Peyer's patch (tissue), 4 donors: ENCODE measurements at places on chromosomes 12 and 14. TPM values are rescaled to one million over a fixed set of nuclear protein-coding genes. Genes with fewer than 3 reads are reported as not detected.

DNA sequence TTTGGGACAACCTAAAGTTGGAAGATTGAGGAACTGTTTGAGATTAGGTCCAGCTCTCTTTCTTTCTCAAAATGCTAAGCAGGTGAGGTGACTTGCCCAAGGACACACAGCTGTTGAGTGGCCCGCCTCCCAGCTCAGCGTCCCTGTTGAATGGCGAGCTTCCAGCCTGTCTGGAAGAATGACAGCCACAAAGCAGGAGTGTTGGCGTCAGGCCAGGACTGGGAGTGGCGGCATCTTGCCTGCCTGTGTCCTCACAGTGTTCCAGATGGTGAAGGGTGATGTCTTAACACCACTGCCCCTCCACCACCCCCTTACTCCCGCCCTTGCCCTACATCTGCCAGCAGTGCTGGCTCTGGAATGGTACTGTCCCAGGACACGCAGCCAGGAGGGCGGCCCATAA is 4.4 kb upstream of the CEBPE start:
- H3K27ac ChIP-seq, result no peak overlapping the region
- H3K4me3 ChIP-seq, result no peak overlapping the region
- DNase-seq, result peak; percentile 89
- no peaks in the 10 kb centered on the region for H3K27me3 ChIP-seq
- no peaks in the 10 kb centered on the region for H3K4me1 ChIP-seq
- no peaks in the 10 kb centered on the region for H3K36me3 ChIP-seq

DNA sequence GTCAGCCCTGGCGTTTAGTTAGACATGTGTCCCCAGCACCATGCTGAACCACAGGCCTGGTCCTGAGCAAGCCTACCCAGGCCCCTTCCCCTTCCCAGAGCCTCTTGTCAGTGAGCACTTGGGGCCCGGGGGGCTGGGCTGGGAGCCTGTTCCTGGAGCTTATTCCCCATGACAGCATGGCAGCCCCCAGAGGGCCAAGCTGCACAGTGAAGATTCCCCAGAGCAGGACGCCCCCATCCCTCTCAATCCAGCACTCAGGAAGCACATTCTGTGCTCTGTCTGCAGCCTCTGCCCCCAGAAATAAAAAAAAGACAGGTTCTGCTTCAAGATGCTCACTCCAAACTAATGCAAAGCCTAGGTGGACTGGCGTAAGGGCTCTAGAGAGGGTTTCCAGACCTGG is 117.3 kb downstream of the LGMN start:
- H3K36me3 ChIP-seq, result no peaks in the 10 kb centered on the region
- no peak overlapping the region for H3K27ac ChIP-seq
- H3K4me1 ChIP-seq, result peaks cover 6% of the 10 kb centered on the region
- H3K4me3 ChIP-seq, result no peak overlapping the region

GRCh38 chr12:104858611-104859543 is 99.2 kb downstream of the SLC41A2 start:
- H3K4me1 ChIP-seq, result no peaks in the 10 kb centered on the region
- no peak overlapping the region for H3K27ac ChIP-seq
- H3K27me3 ChIP-seq, result no peaks in the 10 kb centered on the region
- no peak overlapping the region for H3K4me3 ChIP-seq

DNA sequence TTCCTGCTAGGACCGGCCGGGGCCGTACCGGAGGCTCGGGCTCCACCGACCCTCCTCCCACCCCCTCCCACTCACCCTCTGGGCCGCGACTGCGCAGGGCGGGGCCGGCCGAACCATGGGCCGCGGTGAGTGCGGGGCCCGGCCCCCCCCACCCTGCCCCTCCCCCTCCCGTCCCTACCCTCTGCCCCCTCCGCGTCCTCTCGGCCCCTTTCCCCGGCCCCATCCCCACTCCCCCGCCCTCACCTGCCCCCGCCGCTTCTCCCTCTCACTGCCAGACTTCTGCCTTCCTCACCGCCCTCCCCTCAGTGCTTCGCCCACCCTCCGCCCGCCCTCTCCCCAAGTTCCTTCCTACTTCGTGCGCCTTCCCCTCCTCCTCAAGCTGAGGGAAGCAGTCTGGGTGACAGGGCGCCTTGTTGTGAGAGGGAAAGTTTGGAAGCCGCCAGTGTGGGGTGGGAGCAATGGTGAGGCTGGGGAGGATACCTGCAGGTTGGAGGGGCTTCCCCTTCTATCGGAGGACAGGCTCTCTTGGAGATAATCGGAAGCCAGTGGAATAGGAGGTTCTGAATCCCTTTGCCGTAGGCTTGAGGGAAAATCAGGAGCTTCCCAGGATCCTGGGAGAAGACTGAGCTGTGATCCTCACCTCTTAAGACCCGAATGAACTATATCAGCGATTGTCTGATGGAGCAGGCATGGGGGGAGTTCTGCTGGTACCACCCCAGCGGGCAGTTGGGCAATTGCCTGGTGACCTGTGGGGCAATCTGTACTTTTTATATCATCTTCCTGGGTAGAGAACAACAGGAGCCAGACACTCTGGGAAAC is 472 bp downstream of the MBD6 start:
- DNase-seq, result peak; percentile 77
- no peaks in the 10 kb centered on the region for H3K27me3 ChIP-seq
- peaks cover 31% of the 10 kb centered on the region for H3K4me1 ChIP-seq

GRCh38 chr12:54383041-54383609 is 1.4 kb downstream of the ZNF385A start:
- H3K27me3 ChIP-seq, result no peaks in the 10 kb centered on the region
- DNase-seq, result no peak
- H3K4me3 ChIP-seq, result no peak overlapping the region
- peaks cover 6% of the 10 kb centered on the region for H3K4me1 ChIP-seq
- H3K27ac ChIP-seq, result no peak overlapping the region
- no peaks in the 10 kb centered on the region for H3K36me3 ChIP-seq

DNA sequence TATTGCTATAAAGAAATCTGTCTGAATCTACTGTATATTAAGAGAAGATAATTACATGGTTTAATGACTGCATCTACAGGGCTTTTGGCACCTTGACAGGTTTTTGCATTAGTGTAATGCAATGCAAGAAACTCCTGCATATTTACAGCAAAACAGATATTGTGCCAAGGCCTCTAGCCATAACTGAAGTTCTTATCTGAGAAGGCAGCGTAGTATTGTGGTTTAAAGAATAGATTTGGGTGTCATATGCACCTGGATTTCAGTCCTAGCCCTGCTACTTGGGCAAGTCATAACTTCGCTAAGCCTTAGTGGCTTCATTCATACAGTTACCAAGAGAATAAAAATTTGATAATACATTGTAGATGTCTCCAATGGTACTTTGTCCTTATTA is 350.1 kb downstream of the CCDC91 start:
- no peak overlapping the region for H3K27ac ChIP-seq
- no peak for DNase-seq
- H3K36me3 ChIP-seq, result no peaks in the 10 kb centered on the region
- H3K4me1 ChIP-seq, result no peaks in the 10 kb centered on the region
- no peak overlapping the region for H3K4me3 ChIP-seq
- no peaks in the 10 kb centered on the region for H3K27me3 ChIP-seq

DNA sequence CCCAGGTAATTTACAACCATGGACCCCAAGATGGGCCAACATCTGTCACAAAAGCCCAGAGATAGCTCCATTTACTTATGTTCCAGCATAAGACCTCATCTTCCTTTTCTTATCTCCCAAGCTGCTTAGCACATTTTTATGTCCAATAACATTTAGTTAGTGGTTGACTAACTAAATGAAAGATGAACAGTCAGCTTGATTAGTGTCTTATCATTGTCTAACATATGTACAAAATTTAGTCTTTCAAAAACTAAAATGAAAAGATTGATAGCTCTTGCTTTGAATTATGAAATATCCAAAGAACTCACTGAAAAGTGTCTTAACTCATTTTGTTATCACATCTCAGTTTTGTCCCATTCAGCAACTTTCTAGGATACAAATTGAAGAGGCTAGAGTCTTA is 163.1 kb upstream of the EGLN3 start:
- no peaks in the 10 kb centered on the region for H3K27me3 ChIP-seq
- no peaks in the 10 kb centered on the region for H3K4me1 ChIP-seq
- H3K27ac ChIP-seq, result no peak overlapping the region
- H3K36me3 ChIP-seq, result no peaks in the 10 kb centered on the region

GRCh38 chr14:24928386-24928900 is 121.5 kb downstream of the STXBP6 start:
- H3K36me3 ChIP-seq, result no peaks in the 10 kb centered on the region
- H3K27me3 ChIP-seq, result no peaks in the 10 kb centered on the region
- H3K27ac ChIP-seq, result no peak overlapping the region
- H3K4me1 ChIP-seq, result no peaks in the 10 kb centered on the region

- no peaks in the 10 kb centered on the region for H3K27me3 ChIP-seq
- H3K4me3 ChIP-seq, result no peak overlapping the region
- DNase-seq, result no peak
- no peak overlapping the region for H3K27ac ChIP-seq
- H3K4me1 ChIP-seq, result no peaks in the 10 kb centered on the region
- no peaks in the 10 kb centered on the region for H3K36me3 ChIP-seq
Observed at GRCh38 chr12:116628989-116629388, 69.8 kb downstream of the MAP1LC3B2 start.

DNA sequence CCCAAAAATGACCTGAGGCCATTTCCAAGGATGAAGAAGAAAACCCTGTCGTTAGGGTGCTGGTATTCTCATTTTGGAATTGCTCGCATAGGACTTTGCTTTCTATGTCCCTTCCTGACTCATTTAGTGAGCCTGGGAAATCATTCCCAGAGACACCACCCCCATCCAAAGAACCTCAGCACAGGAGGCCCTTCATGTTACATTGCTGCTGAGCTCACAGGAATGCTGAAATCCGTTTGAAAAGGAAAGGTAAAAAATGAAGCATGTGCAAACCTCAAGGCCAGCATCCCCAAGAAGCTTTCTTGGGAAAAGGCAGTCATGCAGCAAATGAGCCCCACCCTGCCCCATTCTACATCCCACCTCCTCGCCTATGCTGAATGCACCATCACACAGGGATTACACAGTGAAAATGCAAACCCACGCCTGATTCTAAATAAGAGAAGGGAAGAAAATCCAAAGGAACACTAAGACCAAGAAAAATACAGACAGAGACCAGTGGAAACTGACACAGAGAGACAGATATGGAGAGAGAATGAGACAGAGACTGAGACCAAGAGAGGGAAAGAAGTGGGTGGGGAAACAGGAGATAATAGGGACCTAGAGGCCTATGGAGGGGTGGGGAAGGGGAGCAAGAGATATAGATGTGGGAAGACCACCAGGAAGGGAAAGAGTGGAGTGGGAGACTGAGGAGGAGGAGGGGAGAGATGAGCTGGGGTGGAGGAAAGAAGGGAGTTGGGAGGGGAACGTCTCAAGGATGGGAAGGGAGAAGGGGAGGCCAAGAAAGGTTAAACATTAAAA is 33.5 kb downstream of the NIN start:
- DNase-seq, result no peak
- H3K4me3 ChIP-seq, result no peak overlapping the region
- H3K4me1 ChIP-seq, result no peaks in the 10 kb centered on the region
- H3K27me3 ChIP-seq, result no peaks in the 10 kb centered on the region

- no peaks in the 10 kb centered on the region for H3K4me1 ChIP-seq
- no peak for DNase-seq
- H3K4me3 ChIP-seq, result no peak overlapping the region
- no peaks in the 10 kb centered on the region for H3K27me3 ChIP-seq
- H3K27ac ChIP-seq, result peak overlapping the region; percentile 7
Observed at GRCh38 chr12:111636209-111636945, 37.3 kb upstream of the ATXN2 start.

- DNase-seq, result no peak
- no peaks in the 10 kb centered on the region for H3K27me3 ChIP-seq
- H3K4me3 ChIP-seq, result no peak overlapping the region
- H3K36me3 ChIP-seq, result no peaks in the 10 kb centered on the region
- peaks cover 7% of the 10 kb centered on the region for H3K4me1 ChIP-seq
Observed at GRCh38 chr12:4566474-4566873, 4.5 kb downstream of the DYRK4 start.

- no peaks in the 10 kb centered on the region for H3K36me3 ChIP-seq
- no peak for DNase-seq
- H3K4me3 ChIP-seq, result no peak overlapping the region
- H3K27me3 ChIP-seq, result no peaks in the 10 kb centered on the region
- no peak overlapping the region for H3K27ac ChIP-seq
Observed at GRCh38 chr14:85250414-85251189, 279.3 kb upstream of the FLRT2 start.

DNA sequence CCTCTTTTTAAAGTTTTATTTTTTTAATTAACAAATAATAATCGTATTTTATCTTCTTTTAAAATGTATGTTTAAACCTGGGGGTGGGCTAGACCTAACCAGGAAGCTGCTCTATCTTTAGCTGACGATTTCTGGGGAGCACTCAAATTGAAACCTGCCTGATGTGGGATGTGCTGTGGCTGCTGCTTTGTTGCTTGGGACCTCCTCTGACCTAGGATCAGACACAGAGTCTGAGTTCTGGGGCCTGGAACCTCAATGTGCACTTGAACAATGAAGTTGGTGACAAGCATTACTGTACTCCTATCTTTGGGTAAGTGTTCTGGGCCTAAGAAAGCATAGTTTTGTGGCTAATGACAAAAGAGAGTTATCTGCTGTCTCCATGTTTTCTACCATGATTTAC is 386.7 kb downstream of the DAD1 start:
- H3K4me3 ChIP-seq, result no peak overlapping the region
- no peak overlapping the region for H3K27ac ChIP-seq
- H3K36me3 ChIP-seq, result no peaks in the 10 kb centered on the region
- H3K27me3 ChIP-seq, result no peaks in the 10 kb centered on the region

DNA sequence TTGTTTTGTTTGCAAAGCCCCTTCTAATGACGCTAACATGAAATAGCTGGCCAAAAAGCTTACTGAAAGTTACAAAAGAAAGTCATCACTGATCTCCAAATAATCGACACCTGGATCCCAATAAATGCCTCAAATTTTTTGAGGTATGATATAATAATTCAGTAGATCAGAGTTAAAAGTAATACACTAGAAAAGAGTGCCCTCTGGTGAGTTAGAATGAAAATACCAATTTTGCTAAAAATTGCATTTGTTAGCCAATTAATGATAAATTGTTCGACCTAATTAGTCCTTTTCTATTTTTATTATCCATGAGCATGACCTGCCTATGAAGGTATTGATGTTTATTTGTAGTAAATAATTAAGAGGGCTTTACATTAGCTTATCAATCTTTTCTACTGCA is 78.6 kb downstream of the CEP128 start:
- no peaks in the 10 kb centered on the region for H3K36me3 ChIP-seq
- H3K4me3 ChIP-seq, result no peak overlapping the region
- no peak overlapping the region for H3K27ac ChIP-seq
- DNase-seq, result no peak

Gene CAPZA3
- total RNA-seq, result not detected

Gene PARP11
- total RNA-seq, result 28.1 TPM

Gene INHBE
- not detected for total RNA-seq

Gene B4GALNT1
- 0.40 TPM for total RNA-seq

Gene KRT81
- not detected for total RNA-seq
